ENCODE measurements at places on chromosomes 12 and 14.

- DNase-seq = peak; percentile 58
Measured at GRCh38 chr12:102965281-102966155, 8.0 kb downstream of the ASCL1 start.

- DNase-seq = no peak
Measured at GRCh38 chr14:73305499-73305898, 68.2 kb downstream of the PAPLN start.

DNA sequence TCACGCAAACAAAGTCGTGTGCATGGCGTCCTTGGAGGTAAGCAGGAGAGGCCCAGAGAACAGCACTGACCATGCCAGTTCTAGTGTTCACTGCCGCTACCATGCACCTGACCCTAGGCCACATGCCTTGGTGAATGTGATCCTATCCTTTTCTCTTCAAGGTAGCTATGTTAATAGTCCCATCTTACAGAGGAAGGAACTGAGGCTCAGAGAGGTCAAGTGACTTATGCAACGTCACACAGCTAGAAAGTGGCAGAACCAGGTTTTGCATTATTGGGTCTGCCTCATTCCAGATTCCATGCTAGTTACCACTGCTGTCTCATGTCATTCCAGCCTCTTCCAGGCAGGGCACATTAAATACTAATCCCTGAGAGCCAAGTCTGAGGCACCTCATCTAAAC is 85.2 kb downstream of the FOXN4 start:
- DNase-seq = no peak

DNA sequence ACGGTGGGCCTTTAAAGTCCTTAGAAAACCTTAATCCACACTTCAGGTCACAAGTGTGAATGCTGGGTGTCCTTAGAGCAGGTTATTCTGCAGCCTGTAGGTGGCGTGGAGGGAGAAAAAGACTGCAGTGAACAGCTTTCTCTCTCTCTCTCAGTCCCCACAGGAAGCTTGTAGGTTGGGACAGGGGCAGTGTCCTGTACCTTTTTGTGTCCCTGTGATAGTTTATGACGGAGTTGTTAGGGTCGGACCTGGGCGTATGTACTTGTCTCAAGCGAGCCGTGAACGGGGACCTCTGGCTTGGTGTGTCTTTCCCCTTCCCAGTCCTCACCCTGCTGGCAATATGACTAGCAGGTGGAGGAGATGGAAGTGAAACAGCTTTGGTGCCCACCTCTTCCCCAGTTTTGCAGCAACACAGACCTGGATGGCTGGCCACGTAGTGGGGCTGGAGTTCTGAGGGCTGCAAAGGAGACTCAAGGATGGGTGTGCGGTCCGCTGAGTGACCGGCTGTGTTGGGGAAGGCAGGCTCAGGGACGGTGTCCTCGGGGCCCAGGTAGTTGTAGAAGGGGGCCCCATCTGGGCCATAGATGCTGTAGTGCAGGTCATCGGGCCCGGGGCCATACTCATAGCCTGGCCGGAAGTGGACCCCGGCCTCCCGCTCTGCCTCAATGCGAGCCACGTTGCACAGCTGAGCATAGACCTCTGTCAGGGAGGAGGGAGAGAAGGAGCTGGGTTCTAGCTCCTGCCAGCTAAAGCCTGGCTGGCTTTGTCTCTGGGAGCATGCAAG is 8.9 kb downstream of the ISCA2 start:
- DNase-seq = peak; percentile 10

GRCh38 chr12:62778187-62778586 is 156.8 kb downstream of the PPM1H start:
- DNase-seq = no peak

- no peak for DNase-seq
Measured at GRCh38 chr12:87585882-87586557, 443.2 kb downstream of the C12orf50 start.

DNA sequence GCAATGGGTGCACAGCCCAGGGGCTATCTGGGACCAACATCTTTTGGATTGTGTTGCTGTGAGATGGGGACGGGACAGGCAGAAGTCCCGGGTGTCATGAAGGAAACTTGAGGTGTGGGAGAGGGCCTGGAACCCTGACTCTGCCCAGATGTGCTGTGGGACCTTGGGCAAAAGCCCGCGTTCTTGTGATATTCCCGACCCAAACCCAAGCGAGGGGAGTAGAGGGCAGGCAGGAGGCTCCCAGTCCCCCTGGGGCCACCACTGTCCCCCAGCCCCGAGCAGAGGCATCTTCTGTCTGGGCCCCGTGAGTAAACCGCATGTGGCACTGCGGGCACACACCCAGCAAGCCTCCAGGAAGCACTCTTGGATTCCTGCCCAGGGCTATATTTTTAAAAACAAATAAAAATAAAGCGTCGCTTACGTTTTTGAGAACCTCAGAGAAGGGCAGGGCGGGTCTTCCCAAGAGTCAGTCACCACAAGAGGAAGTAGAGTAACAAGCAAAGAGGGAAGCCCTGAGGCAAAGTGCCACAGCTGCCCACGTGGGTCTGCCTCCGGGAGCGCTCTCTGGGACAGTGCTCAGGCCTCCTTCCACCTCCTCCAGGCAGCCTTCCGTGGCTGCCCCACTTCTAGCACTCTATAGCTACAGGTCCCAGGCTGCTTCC is 39.5 kb downstream of the BEGAIN start:
- no peak for DNase-seq

DNA sequence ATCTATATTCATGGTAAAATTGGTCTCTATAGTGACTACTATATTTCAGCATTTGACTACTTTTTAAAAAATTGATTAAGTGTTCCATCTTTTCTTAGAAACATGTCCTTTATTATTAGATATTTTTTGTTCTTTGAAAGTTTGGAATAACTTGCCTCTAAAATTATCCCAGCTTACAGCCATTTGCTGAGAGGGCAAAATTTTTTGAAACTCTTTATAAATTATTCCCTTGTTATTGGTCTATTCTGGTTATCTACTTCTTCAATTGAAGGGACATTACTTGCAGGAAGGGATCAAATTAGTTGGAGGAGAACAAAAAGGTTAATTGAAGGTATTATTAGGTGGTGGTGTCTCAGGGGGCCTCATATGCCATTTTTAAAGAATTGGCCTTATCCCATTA is 184.1 kb downstream of the TTC6 start:
- DNase-seq = no peak

DNA sequence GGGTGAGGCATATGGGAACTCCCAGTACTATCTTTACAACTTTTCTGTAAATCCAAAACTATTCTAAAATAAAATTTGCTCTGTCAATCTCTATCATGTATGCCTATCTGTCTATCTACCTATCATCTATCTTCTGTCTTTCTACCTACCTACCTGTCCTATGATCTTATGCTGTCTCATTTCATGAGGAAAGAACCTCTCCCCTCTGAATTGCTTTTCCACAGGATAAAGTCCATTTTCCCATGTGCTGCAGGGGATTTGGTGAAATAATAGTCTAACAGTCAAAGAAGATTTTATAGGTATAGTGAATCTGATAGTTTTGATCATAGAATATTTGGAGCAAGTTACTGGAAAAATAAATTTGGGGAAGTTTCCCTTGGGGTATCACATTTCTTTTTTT is 86.8 kb upstream of the RIC8B start:
- DNase-seq = no peak

DNA sequence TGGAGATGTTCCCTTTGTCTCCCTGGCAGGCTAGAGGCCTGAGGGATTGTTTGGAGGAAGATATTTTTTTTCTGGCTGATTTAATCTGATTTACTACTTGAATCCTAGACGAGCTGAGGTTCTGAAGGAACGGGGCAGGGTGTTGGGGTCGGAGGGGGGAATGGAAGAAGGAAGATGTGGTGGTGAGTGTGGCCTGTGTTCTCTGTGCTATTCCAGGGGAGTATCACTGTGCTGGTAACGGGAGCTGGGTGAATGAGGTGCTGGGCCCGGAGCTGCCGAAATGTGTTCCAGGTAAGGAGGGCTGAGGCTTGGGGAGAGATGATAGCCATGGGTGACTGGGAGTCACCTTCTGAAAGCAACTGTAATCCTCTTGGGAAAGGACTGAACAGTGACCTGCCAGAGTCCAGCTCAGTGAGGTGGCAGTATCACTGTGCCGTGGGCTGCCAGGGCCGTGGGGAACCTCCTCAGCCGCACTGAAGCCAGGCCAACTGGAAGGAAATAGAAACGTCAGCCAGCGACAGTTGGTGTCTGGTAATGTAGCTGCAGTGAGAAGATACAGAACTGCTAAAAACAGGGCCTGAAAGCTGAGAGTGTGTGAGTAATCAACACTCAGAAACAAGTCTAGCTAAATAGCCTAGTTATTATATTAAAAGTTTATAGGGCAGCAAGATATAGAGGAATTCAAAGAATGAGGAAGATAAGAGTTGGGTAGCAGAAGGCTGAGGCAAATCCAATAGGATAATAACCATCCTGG is 7.9 kb downstream of the C1S start:
- no peak for DNase-seq

- DNase-seq = peak; percentile 47
Measured at GRCh38 chr14:55707365-55707804, 127.4 kb downstream of the KTN1 start.

GRCh38 chr14:63632932-63633514 is 8.6 kb downstream of the WDR89 start:
- DNase-seq = no peak

DNA sequence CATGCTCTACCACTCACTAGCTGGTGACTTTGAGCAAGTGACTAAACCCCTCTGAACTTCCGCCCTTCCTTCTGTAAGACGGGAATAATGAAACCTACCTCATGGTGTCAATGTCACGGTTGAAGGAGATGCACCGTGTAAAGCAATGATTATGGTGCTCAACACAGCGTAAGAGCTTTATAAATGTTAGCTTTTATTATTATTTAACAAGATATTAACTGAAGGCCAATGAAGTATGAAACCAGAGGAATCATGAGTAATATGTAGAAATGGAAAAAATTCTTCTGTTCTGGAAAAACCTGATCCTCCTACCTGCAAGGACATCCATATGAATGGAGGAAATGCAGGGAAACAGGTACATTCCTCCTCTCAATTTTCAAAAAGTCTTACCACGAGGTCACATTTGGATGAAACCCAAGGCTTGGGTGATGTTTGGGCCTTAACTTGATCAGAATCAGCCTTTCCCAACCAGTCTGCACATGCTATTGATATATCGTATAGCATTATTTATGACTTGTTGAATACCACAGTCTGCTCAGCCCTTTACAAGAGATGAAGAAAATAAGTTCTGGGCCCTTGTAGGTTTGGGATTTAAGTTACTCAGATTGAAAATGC is 166.8 kb upstream of the TBX3 start:
- no peak for DNase-seq

DNA sequence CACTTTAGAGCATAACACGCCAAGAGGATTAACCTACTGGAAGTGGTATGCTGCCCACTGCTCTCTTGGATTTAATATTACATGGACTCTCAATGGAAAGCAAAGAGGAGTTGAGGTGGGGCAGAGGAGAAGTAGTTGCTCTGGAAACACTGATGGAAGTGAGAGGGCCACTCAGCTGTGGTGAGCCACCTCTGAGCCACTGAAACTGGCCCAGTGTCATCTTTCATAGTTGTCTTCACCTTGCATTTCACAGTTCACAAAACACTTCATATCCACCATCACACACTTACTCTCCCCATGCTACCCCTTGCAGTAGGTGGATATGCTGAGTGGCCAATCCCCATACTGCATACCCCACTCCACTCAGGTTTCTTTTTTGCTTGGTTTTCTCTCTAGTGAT is 12.2 kb upstream of the PCED1B start:
- no peak for DNase-seq

- no peak for DNase-seq
Measured at GRCh38 chr12:23211384-23212320, 586.7 kb downstream of the ETNK1 start.

DNA sequence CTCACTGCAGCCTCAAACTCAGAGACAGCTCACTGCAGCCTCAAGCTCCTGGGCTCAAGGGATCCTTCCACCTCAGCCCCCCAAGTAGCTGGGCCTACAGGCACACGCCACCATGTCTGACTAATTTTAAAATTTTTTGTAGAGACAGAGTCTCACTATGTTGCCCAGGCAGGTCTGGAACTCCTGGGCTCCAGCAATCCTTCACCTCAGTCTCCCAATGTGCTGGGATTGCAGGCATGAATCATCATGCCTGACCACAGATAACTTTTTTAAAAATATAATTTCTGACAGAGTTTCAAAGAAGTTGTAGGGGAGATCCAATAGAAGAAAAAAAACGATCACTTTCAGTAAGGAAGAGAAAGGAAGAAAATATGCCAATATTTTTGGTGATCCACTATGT is 189.7 kb upstream of the CDKN3 start:
- DNase-seq = no peak

Data from NCI-H1417 (cell line).